IPS DF 19.7 (cell line): ENCODE measurements at places on chromosomes 16 and 17.

- DNase-seq, result no peak
Observed at GRCh38 chr16:29237971-29238370, 168.5 kb downstream of the NPIPB11 start.

GRCh38 chr16:30541502-30542329, 7.1 kb upstream of the ZNF747 start:
- no peak for DNase-seq

- DNase-seq, result no peak
Observed at GRCh38 chr16:67773099-67773498, 33.3 kb downstream of the RANBP10 start.

DNA sequence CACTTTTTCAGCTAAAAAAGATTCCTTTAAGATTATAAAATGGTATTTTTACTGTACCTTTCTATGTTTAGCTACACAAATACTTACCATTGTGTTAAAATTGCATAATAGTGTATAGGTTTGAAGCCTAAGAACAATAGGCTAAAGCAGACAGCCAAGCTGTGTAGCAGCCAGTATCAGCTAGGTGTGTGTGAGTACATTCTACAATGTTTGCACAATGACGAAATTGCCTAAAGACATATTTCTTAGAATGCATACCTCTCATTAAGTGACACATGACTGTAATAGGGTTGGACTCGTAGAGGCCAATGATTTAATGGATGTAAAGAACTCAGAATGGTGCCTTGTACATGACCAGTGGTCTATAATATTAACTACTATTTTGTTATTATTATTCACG, 1.9 kb upstream of the MT1B start:
- no peak for DNase-seq

DNA sequence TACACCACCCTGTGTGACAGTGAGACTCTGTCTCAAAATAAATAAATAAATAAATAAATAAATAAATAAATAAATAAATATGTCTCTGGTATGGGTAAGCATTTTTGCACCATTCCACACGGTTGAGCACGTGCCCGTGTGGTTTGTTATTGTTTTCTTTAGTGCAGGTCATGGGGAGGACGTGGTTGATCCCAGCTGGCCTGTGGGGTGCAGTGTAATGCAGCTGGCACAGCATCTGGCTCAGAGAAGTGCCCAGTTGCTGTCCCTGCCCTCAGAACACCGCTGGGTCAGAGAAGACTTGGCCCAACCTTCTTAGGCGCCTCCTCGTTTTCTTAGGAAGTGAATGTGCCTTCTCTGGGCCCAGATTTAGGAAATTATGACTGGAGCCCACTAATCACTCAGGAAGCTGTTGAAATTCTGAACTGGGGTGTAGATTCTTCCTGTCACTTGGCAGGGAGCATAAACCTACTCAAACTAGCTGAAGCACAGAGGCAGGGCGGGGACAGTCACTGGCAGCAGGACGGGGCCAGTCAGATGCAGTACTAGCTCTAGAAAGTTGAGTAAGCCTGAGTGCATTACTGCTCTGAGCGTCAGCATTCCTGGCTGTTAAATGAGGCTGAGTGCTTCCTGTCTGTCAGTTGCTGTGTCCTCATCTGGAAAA, 85.9 kb downstream of the SNX29 start:
- DNase-seq, result no peak

DNA sequence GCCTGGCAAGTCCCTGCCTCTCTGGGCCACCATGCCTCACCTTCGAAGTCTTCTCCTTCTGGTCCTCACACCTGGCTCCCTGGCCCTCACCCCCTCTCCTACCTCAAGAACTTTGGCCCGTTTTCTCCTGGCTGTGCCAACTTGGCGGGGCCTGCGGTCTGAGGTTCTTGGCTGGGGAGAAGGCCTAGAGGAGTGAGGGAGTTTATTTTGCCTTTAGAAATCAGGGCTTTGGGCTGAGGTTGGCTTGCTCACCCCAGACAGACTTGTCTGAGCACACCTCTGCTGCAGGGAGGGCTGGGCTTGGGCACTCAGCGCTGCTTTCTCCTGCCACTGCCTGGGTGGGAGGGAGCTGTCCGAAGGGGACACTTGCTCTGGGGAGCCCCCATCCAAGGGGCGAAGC, 23.3 kb upstream of the TAC4 start:
- DNase-seq, result no peak

GRCh38 chr16:47136099-47136842, 7.5 kb downstream of the NETO2 start:
- DNase-seq, result no peak
